Esophagus mucosa (tissue), 1 donor: ENCODE measurements at places on chromosomes 12 and 14. TPM values are rescaled to one million over a fixed set of nuclear protein-coding genes. Genes with fewer than 3 reads are reported as not detected.

DNA sequence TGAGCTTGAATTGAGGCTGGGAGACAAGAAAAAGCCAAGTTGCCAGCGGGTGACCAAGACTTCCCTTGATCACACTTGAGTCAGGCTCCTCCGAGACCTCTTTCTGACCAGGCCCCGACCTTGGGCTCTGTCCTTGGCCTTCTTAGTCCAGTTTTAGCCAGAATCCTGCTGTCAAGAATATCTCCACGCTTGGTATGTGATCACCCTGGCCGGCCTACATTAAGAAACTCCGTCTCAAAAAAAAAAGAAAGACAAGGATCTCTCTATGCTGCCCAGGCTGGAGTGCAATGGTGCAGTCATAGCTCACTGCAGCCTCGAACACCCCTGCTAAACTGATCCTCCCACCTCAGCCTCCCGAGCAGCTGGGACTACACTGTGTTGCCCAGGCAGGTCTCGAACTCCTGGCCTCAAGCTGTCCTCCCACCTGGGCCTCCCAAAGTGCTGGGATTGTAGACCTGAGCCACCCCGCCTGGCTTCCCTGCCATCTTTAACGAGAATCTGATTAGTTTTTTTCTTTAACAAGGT is 1.0 kb upstream of the ITPK1 start:
- ATAC-seq: no peak

DNA sequence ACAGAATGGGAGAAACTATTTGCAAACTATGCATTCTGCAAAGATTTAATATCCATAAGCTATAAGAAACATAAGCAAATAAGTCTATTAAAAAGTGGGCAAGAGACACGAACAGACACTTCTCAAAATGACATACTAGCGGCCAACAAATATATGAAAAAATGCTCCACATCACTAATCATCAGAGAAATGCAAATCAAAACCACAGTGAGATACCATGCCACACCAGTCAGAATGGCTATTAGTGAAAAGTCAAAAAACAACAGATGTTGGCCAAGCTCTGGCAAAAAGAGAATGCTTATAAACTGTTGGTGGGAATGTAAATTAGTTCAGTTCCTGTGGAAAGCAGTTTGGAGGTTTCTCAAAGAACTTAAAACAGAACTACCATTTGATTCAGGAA is 121.3 kb downstream of the KCNMB4 start:
- no peak for ATAC-seq

- no peak for ATAC-seq
Observed at GRCh38 chr14:61202124-61202523, 79.0 kb downstream of the TMEM30B start.

Gene NTS
- total RNA-seq: 0.16 TPM

- ATAC-seq: no peak
Observed at GRCh38 chr12:60144395-60144794, 548.6 kb downstream of the SLC16A7 start.

- no peak for ATAC-seq
Observed at GRCh38 chr12:74401966-74402365, 135.7 kb upstream of the ATXN7L3B start.

- no peak for ATAC-seq
Observed at GRCh38 chr12:105025890-105026289, 39.8 kb downstream of the NOPCHAP1 start.

Gene ADCY6
- total RNA-seq: 11.1 TPM

DNA sequence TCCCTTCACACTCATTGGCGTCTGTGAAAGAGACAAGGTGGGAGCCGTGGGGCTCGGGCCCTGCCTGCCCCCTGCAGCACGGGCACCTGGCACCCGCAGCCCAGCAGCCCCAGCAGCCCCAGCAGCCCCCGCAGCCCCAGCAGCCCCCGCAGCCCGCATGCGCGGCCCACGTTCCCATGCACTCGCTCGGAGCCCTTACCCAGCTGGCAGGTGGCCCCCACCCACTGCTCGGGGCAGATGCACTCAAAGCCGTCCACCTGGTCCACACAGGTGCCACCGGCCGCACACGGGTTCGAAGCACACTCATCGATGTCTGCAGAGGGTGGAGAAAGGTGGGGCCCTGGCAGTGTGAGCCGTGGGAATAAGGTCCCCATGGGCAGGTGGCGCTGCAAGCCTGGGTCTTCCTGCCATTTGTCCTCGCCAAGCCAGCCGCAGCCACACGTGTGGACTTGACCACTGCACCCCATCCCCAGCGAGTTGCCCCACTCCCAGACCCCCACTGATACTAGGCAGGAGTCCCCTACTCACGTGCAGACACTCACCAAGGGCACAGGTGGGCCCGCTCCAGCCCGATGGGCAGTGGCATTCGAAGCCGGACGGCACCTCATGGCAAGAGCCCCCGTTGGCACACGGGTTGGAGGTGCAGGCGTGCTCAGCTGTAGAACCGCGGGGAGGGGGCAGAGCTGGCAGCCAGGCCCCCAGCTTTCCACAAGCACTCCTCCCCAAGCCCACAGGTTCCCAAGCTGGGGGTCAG is 17.3 kb downstream of the JAG2 start:
- no peak for ATAC-seq

GRCh38 chr12:64595863-64596793 is 14.2 kb upstream of the RASSF3 start:
- no peak for ATAC-seq

Gene TMBIM4
- 55.0 TPM for total RNA-seq

DNA sequence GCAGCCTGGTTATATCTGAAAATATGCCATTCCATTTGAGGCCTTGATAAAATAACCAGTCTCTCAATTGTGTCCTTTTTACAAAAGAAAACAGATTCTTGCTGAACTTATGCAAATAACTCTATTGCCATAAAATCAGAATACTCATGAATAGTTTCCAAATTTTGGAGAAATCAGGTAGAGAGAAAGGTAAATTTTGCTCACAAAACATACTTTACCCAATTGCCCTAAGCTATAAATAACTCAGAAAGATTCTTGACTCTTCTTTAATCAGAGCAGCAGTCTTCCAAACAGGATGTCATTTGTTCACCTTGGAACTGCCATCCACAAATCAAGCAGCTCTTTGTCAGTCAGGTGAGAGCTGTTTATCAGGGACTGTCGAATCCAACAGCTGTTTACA is 12.6 kb downstream of the ZNF26 start:
- no peak for ATAC-seq

Gene PMCH
- total RNA-seq: not detected

GRCh38 chr14:95464514-95464913 is 51.9 kb downstream of the SYNE3 start:
- no peak for ATAC-seq

GRCh38 chr14:65486863-65487262 is 74.3 kb downstream of the FUT8 start:
- ATAC-seq: no peak

GRCh38 chr14:75022655-75023054 is 19.9 kb downstream of the EIF2B2 start:
- ATAC-seq: peak; percentile 28

GRCh38 chr14:99564926-99565259 is 39.1 kb downstream of the CCDC85C start:
- no peak for ATAC-seq

GRCh38 chr14:54807428-54807827 is 95.2 kb downstream of the GCH1 start:
- no peak for ATAC-seq

Gene GTF2H3
- total RNA-seq: 31.5 TPM

- ATAC-seq: no peak
Observed at GRCh38 chr12:6834873-6835272, 5.9 kb upstream of the GNB3 start.

GRCh38 chr12:109951751-109952150 is 44.4 kb downstream of the GIT2 start:
- no peak for ATAC-seq

DNA sequence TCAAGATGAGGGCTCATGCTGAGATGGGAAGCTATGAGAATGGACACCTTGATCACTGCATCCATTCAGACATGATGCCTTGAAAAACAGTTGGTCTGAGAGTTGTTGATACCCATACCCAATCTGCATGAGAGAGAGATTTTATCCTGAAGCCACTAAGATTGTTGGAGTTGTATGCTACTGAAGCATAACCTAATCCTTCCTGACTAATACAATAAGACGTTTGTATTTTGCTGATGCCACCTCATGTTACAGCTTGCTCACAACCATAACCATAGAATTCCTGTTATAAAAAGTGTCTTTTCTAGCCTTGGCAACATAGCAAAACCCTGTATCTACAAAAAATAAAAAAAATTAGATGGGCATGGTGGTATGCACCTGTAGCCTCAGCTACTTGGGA is 12.7 kb upstream of the SERPINA1 start:
- peak; percentile 74 for ATAC-seq

DNA sequence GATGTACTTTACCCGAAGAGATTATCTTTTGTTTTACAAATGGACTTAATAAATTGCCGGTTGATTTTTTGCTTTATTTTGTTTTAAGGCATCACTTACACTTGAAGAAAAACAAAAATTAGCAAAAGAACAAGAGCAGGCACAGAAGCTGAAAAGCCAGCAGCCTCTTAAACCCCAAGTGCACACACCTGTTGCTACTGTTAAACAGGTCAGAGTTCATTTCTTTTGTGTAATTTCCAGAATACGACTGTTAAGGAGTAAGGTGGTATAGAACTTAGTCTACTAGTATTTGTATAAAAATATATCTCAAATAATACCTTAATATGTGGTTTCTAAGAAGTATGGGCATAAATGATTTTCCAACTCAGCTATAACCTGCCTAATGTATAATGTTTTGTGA is 19.6 kb upstream of the SLC17A8 start:
- no peak for ATAC-seq

DNA sequence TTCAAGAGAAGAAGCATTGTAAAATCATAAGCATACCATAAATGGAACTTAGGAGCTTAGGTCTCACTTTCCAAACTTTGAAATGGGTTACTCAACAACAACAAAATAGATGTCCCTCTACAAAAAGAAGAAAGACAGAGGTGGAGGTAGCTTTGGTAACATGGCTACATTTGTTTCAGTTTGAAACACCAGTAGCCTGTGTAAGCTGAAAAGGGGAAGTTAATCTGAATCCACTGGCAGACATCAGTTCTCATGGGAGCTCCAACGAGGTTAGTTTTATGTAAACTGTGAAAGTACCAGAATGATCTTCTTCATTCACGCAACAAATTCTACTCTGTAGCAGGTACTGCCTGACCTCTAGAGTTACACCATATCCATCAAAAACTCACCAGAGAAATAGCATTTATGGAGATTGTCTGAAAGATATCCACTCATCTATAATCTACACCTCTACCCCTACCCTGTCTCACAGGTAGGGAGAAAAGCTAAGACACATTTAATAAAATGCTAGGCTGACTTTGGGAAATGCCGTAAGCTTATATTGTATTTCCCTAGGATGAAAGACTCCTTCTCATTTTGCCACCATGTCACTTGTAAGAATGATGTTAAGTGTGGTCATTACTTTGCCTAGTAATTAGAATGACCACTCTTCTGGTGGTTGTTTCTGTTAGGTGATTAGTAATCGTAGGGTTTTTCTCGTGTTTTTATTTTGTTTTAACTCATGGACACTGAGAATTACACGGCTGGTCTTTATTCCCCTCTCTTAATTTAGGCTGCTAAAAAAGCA is 224.1 kb downstream of the ASCL1 start:
- ATAC-seq: no peak

DNA sequence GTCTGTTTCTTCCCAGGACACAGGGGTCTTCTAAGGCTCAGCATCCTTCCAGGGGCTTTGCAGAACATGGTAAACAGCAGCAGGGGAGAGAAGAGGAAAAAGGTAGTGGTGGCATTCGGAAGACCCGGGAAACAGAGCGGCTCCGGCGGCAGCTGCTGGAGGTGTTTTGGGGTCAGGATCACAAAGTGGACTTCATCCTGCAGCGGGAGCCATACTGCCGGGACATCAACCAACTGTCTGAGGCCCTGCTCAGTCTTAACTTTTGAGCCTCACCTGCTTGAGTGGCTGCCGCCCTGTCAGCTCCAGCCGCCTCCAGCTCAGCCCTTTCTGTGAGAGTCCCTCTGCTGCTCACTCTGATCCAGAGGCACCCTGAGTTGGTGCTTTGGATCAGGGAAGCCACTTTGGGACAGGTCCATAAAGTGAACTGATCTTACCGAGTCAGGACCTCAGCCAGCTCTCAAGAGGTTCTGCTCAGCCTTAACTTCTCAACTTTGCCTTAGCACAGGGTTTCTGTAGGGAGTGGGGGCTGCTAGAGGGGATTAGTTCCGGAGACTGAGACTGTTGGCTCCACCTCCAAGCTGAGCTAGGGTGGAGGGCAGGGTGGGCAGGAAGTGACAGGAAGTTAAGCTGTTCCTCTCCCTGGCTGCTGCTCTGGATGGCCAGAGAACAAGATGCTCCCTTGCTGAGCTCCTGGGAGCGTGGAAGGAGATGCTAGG is 5.4 kb downstream of the SDR39U1 start:
- no peak for ATAC-seq
